Urothelium cell line (cell line): ENCODE measurements at places on chromosomes 7 and 10.

DNA sequence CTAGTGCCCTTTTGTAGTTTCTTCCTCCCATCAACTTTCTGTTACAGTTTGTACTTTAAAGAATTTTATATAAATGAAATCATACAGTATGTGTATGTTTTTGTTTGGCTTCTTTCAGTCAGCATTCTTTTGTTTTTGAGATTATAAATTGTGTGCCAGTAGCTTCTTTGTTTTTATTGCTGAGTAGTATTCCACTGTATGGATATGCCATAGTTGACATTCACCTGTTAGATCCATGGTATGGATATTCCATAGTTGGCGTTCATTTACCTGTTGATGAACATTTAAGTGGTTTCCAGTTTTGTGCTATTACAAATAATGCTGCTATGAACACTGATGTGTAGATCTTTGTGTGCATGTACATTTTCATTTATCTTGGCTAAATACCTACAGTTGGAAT is 70.8 kb upstream of the SYPL1 start:
- DNase-seq = no peak

DNA sequence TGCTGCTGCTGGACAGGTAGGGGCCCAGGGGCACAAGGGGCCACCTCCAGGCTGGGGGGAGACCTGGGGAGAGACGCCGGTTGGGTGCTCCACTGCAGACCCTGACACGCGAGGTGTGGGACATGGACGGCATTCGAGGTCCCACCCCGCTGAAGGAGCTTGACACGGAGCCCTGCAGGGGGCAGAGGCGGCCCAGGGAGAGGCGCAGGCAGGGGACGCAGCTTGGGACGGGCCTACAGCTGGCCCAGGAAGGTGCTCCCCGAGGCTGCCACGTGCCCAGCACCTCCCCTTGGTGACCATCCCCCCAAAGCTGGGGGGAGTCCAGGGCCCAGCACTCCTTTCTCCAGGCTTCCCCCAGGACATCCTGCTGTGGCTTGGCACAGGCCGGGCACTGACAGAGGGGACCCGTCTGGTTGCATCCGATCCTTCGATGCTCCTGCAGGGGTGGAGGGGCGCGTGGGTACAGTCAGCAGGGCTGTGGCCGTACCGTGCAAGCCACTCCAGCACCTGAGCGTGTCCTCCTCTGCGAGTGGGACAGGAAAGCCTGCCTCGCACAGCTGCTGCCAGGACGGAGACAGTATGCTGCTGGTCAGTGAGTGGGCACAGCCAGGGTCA is 174.4 kb downstream of the ELFN1 start:
- no peak for DNase-seq

- DNase-seq = no peak
Observed at GRCh38 chr10:37854626-37855025, 2.8 kb downstream of the ZNF248 start.

- DNase-seq = no peak
Observed at GRCh38 chr10:1745780-1746456, 8.6 kb upstream of the ADARB2 start.

DNA sequence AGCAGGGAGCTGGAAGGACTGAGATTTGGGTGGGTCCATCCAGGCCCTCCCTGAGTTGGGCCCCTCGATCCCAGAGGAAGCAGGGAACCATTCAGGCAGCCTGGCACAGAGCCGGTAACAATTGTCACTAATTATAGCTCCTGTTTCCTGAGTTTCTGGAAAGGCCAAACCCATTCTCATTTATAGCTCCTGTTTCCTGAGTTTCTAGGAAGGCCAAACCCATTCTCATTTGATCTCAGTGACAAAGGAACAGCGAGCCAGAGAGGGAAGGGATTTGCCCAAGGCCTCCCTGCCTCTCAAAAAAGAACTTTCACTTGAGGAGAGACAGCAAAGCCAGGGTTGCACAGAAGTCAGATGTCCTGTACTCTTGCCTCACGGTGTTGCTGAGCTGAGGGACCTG is 521.9 kb downstream of the TYW1 start:
- no peak for DNase-seq

DNA sequence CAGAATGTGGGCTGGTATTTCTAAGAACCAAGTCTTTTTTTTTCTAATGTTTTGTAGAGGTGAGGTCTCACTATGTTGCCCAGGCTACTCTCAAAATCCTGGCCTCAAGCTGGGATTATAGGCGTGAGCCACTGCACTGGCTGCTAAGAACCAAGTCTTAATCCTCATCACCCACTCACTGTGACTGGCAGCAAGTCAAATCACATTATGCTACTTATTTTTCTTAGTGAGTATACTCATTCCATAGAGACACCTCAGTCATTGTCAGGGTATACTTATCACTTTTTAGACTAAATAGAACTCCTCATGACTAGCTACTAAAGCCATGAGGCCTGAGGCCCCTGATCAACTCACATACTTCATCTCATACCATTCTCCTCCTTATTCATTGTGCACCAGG is 116.1 kb downstream of the STRA8 start:
- no peak for DNase-seq

GRCh38 chr7:18041191-18041590 is 13.5 kb upstream of the PRPS1L1 start:
- no peak for DNase-seq

- no peak for DNase-seq
Observed at GRCh38 chr7:110071192-110071591, 1019.7 kb upstream of the LRRN3 start.

GRCh38 chr10:92789067-92789466 is 59.3 kb upstream of the EXOC6 start:
- no peak for DNase-seq

- no peak for DNase-seq
Observed at GRCh38 chr10:112778579-112778978, 171.5 kb upstream of the TCF7L2 start.

GRCh38 chr10:131955591-131956340 is 26.0 kb downstream of the BNIP3 start:
- no peak for DNase-seq

GRCh38 chr7:79452495-79453265 is 787 bp downstream of the MAGI2 start:
- DNase-seq = peak; percentile 60

DNA sequence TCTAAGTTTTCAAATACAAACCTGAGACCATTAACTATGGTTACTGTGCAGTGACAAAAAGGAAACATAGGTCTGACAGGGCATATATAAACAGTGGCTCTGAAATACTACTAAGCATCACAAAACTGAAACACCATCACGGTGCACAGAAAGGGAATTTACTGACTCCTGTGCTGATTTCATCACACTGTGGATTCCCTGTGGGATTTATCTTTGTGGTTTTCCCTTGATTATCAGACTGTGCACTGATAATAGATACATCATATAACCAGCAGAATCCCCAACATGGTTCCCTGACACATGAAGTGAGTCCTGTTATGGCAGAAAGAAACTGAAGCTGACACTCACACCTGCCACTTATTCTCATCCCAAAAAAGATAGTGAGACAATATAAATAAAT is 676.3 kb upstream of the KCND2 start:
- no peak for DNase-seq

- no peak for DNase-seq
Observed at GRCh38 chr7:121913947-121914675, 41.1 kb downstream of the PTPRZ1 start.

GRCh38 chr10:76559892-76560220 is 1077.8 kb downstream of the KCNMA1 start:
- DNase-seq = no peak

GRCh38 chr10:79013406-79013987 is 55.3 kb upstream of the ZMIZ1 start:
- no peak for DNase-seq

DNA sequence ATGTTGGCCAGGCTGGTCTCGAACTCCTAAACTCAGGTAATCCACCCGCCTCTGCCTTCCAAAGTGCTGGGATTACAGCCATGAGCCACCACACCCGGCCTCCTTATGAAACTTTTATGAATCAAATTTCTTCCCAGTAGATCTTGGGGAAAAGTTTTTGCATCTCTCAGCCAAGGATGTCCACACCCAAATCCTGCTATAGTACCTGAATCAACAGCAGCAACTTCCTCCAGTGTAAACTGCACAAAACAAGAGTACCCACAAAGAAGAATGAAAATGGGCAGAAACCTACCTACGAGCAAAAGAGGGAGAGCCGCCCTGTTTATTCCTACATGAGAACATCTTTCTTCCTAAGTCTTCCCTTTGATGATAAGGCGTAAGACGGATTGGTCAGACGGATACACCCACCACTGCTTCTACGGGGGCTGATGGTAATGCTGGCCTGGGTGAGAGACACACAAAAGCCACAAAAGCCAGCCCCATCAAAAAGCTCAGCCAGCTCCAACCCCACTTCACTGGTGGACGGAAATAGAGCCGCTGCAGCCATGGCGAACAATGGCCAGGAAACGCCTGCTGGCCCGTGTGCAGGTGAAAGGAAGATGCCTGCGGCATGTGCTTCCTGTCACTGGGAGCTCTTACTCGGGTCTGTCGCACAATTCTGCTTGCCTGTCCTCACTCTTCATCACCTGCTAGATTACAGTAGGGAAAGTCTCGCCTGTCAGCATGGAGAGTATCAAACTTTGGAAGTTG is 10.4 kb downstream of the JCAD start:
- DNase-seq = no peak

GRCh38 chr7:151579644-151580043 is 59.9 kb upstream of the RHEB start:
- no peak for DNase-seq

DNA sequence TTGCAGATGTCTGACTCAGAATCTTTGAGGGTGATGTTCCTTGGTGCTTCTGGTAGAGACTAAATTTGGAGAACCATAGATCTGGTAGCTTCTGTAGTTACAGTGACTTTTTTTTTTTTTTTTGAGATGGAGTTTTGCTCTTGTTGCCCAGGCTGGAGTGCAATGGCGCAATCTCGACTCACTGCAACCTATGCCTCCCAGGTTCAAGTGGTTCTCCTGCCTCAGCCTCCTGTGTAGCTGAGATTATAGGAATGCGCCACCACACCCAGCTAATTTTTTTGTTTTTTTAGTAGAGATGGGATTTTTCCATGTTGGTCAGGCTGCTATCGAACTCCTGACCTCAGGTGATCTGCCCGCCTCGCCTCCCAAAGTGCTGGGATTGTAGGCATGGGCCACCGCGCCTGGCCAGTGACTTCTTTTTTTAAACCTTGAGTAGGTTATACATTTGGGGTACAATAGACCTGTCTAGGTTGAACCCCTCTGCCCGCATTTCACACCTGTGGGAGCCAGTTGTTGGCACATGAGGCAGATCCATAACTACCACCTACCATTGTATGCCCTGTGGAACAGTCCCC is 47.0 kb downstream of the SUFU start:
- DNase-seq = no peak

DNA sequence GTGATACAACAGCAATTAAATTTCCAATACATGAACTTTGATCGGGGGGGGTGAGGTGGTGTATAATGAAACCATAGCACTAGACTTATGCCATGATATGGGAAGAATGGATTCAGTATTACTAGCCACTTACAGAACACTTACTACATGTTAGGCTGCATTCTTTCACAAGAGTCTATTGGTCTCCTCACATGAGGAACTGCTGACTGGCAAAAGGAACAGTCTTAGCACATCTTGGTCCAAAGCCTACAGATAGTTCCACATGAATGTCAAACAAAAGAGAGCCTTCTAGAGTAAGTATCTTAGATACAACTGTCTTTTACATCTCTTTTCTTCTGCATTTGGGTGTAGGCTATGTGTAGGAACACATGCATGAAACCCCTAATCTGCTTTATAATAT is 115.9 kb upstream of the DNAJB12 start:
- no peak for DNase-seq

- peak; percentile 13 for DNase-seq
Observed at GRCh38 chr10:51886438-51887068, 187.2 kb upstream of the CSTF2T start.

DNA sequence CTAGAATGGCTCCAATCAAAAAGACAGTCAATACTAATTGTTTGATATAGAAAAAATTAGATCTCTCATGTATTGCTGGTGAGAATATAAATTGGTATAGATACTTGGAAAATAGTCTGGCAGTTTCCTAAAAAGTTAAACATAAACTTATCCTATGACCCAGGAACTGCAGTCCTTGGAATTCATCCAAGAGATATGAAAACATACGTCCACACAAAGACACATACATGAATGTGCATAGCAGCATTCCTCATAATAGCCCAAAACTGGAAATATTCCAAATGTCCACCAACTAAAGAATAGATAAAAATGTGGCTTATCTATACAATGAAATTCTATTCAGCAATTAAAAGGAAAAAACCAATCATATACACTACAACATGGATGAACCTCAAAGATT is 128.4 kb downstream of the ZFAND4 start:
- no peak for DNase-seq

- no peak for DNase-seq
Observed at GRCh38 chr7:90540406-90540805, 55.7 kb upstream of the CDK14 start.

DNA sequence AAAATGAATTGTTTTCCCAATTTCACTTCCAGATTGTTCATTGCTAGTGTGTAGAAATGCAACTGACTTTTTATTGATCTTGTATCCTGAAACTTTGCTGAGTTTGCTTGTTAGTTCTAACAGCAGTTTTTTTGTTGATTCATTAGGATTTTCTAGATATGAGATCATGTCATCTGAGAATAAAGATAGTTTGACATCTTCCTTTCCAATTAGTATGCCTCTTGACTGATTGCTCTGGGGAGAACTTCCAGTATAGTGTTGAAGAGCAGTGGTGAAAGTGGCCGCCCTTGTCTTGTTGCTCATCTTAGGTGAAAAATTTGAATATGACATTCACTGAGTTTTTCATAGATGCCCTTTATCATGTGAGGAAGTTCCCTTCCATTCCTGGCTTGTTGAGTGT is 11.9 kb upstream of the SUN1 start:
- no peak for DNase-seq

GRCh38 chr10:75495434-75496190 is 64.2 kb downstream of the LRMDA start:
- no peak for DNase-seq

GRCh38 chr7:32519763-32520162 is 24.5 kb downstream of the AVL9 start:
- no peak for DNase-seq

DNA sequence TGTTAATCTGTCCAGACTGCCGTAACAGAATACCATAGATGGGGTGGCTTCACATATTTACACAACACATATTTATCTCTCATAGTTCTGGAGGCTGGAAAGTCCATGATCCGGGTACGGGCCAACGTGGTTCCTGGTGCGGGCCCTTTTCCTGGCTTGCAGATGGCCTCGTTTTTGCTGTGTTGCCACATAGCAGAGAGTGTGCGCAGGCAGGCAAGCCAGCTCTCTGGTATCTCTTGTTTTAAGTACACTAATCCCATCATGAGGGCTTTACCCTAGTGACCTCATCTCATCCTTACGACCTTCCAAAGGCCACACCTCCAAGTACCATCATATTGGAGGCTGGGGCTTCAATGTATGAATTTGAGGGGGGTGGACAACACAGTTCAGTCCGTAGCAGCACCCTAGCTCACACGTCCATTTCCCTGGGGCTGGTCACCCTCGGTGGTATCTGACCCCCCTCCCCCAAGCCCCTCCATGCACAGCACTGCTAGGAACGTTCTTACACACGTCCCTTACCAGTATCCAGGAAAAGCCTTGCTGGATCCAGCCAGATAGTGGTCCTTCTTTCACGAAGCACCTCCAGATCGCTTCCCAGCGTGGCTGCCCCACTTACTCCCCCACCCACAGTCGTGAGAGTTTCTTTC is 21.5 kb downstream of the CUX1 start:
- DNase-seq = no peak
